ENCODE measurements at places on chromosomes 7 and 10.

GRCh38 chr7:38323156-38323555, 49.7 kb upstream of the TARP start:
- DNase-seq: no peak

DNA sequence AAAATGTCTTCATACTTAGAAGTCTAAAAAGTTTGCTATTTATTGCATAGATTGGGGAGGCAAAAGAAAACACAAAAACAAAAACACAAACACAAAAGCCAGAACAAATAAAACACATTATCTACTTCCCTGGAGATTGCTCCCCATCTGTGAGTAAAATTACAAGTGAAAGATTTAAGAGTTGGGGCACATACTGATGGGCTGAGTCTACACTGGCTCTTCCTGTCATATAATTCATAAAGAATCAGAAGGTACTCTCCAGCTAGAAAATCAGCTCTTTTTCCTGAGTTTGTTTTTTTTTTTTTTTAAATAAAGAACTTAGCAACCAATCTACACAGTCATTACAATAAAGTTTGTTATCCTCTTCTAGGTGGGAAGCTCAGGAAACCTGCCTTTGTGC, 192.4 kb upstream of the LRRN3 start:
- no peak for DNase-seq

DNA sequence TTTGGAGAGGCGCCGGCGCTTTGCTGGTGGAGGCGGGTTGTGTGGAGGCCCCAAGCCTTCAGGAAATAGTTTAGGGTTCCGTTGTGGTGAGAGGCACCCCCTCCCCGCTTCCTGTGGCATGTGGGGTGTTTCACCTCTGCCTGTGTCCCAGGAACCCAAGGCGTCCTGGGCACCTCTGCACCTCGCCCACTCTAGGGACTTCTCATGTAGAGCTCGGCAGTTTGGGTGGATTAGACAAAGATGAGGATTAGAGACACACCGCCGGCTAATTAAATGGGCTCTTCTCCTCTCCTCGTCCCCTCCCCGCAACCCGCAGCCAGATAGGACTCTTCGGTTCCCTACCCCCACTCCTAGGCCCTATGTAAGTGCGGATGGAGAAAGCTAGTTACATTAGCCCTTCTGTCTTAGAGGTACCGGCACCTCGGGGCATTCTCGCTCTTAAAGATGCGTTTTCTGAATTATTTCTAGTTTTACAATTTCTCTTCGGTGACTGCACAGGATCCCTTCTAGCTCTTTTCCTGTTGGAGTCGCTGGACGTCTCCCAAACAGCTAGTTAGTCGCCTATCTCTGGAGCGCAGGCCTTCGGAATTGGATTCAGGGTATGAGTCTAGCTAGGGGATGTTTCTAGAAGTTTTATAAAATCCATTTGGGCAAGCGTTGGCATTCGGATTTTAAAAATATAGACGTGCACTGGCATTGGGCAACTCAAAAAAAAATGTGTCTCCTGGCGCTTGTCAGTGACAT, 7.8 kb downstream of the PTF1A start:
- no peak for DNase-seq

DNA sequence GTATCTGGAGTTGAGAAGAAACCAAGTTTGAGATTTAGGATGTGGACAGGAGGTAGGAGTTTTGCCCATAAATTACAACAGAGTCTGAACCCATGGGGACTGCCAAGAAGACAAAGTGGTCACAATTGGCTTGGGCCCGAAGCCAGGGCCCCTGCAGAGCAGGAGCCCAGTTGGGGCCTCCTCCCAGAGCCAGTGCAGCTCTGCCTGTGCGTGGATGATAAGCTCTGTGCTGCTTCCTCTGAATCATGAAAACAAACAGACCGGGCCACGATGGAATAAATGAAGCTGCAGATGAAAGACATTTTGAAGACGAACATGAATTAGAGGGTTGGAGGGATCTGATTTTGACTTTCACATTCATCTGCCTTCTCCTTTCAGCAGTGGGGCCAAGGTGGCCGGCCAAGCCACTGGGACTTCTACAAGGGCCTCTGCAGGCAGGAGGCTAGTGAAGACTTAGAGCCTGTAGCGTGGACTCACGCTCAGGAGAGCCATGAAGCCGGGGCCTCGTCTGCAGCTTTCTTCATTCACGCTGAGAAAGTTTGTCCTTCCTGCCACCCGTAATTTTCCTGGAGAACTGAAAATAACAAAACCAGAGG, 156.8 kb upstream of the LYZL1 start:
- no peak for DNase-seq

- DNase-seq: no peak
These were observed 101.5 kb upstream of the TAS2R16 start for GRCh38 chr7:123096976-123097375.

All from NCI-H774 (cell line).